ENCODE measurements at places on chromosomes 13 and 19.
A peak's percentile ranks its signal among the peaks of the same experiment; 100 is the strongest.

GRCh38 chr13:81442904-81443303 lies 1102.0 kb upstream of the SPRY2 start:
- DNase-seq: no peak

GRCh38 chr19:40791349-40791748 lies 7.6 kb upstream of the EGLN2 start:
- DNase-seq: no peak

DNA sequence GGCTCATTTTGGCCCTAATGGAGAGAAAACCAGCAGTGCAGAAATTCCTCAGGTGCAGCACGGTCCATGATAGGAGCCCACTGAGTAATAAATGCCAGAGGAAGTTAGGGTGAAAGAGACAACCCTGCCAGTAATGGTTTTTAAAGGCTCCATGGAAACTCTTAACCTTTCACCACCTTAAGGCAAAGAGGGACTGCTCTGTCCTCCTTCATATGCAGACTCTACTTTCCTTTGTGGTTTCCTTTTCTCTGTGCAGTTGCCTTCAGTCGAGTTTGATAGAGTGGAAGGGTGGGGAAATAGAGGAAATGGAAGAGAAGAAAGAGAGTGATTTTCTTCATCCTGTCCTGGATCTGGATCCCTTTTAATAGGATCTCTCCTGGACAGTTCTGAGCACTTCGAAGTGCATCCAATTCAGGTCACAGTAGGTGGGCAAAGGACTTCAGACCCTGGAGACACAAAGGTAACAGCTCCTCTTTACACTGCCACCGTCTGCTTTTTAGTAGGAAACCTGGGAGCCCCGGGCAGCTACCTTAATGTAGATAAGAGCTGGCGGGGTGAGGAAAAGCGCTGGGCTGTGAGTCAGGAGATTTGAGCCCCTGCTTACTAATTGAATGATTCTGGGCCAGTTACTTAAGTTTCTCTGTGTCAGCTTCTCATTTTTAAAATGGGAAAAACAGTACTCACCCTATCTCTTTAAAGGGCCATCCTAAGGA lies 294.8 kb downstream of the KCNRG start:
- no peak for DNase-seq

GRCh38 chr13:28761586-28761985 lies 42.8 kb upstream of the SLC46A3 start:
- no peak for DNase-seq

- no peak for DNase-seq
These were observed at the start of gene PODNL1 for GRCh38 chr19:13938301-13939064. TSS of gene PODNL1 (minus strand) at chr19:13938417. CDS start at chr19:13938181, 236 bp downstream.

- no peak for DNase-seq
These were observed at the start of gene NAPSA for GRCh38 chr19:50365434-50366306. TSS of gene NAPSA (minus strand) at chr19:50365639. CDS start at chr19:50365621, 18 bp downstream.

- peak; percentile 49 for DNase-seq
These were observed 110.1 kb upstream of the RXFP2 start for GRCh38 chr13:31629085-31629780.

- no peak for DNase-seq
These were observed 76.5 kb downstream of the LATS2 start for GRCh38 chr13:20984879-20985278.

GRCh38 chr19:33401683-33402420 lies 28.3 kb downstream of the CEBPG start:
- no peak for DNase-seq

DNA sequence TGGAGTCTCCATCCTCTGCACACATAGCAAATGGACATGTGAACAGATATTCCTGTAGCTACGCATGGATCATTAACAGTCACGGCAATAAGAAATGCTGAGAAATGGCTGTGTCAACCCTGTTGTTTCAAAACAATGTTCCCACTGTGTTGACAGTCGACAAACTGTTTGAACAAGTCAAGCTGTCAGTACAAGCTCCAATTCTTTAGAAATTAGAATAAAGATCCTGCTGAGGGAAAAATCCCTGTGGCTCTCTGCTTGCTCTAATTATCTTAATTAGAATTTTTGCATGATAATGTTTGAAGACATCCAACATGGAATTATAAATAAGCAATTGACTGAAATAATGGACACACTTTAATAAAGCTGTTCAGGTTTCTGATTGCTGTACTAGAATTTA lies 37.9 kb upstream of the CPB2 start:
- DNase-seq: no peak

DNA sequence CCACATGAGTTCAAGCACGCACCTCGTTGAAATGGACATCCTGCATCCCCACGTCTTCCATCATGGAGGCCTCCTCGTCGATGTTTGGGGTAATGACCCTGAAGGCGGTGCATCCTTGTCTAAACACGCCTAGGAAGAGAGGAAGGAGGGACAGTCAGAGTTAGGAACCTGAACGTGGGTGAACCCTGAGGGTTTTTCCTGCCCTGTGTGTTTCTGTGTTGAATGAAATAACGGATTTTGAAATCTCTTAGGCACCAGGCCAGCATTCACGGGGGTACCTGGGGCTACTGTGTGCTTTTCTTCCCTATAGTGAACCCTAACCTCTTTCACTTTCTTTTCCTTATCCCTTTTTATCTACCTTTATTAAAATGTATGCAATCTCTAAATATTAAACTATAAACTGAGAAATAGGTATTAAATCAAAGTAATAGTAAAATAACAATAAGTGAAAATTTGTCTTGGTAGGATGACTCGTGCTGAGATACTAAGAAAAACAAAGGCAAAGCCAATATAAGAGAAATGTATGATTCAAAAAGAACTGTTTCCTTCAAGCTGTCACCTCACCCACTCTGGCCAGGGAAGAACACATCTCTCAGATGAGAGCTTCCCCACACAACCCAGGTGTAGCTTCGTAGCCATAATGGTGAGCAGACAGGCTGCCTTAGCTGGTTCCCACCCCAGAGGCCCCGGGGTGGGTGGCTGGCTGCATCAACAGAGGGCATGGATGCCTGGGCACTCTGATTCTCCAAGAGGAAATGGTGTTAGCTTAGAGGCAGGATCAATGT lies 72.1 kb upstream of the SLC15A1 start:
- DNase-seq: no peak

DNA sequence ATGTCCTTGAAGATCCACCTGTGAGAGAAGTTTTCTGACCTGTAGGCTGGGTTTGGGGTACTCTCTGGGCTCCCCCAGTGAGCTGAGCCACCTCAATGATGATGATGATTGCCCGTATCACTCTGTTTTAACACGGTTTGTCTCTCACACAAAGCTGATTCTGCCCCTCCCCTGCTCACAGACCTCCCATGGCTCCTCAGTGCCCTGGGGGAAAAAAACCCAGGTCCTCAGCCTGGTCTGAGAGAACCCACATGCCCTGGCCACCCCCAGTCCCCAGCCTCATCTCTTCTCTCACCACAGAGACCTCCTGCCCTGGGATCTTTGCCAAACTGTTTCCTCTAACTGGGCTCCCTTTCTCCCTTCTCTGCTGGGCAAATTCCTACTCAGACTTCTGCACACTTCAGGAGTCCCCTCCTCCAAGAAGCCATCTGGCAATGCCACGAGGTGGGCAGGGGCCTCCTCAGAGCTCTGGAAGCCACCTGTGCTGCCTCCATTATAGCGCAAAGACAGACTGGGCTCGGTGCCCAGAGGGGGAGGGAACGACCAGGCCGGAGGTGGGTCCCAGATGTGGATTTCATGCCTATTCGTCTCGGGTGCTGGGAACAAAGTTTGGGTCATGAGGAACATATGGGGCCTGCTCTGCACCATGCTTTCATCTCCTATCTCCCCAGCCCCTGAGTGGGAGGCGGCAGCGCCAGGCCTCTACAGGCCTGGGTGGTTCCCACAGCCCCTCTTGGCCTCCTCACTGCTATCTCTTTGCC lies 8.5 kb upstream of the CA11 start:
- no peak for DNase-seq

DNA sequence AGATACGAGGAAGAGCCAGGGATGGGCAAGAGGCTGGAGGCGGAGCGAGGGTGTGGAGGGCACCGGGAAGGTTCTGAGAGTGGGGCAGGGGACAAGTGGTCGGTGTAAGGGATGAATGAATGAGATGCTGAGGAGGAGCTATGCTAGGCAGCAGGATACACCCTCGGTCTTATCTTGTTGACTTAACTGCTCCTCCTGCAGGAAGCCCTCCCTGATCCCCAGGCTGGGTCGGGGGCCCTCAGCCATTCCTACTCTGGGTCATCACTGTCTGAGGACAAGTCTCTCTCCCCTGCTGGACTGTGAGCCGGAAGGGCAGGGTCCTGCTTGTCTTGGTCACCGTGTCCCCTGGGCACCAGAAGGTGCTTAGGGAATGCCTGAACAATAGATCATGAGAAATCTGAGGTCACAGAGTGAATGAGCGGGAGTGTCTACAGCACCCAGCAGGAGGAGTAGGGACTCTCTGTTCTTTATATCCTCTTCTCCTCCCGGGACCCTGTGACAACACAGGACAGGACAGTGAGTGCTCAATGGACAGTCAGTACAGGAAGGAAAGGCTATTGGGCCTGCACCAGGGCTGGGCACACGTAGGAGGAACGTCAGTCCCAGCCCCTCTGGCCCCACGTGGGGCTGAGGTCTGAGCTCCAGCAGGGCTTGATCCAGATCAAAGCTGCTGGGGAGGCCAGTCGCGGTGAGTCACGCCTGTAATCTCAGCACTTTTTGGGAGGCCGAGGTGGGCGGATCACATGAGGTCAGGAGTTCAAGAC lies 6.5 kb downstream of the NKPD1 start:
- peak; percentile 57 for DNase-seq

GRCh38 chr13:108475181-108475580 lies 154.2 kb upstream of the MYO16 start:
- DNase-seq: no peak

Measured in inflammatory macrophage (primary cell).